ENCODE measurements at places on chromosomes 7 and 10.

- no peak for DNase-seq
Measured at GRCh38 chr10:16195178-16195769, 241.5 kb upstream of the PTER start.

DNA sequence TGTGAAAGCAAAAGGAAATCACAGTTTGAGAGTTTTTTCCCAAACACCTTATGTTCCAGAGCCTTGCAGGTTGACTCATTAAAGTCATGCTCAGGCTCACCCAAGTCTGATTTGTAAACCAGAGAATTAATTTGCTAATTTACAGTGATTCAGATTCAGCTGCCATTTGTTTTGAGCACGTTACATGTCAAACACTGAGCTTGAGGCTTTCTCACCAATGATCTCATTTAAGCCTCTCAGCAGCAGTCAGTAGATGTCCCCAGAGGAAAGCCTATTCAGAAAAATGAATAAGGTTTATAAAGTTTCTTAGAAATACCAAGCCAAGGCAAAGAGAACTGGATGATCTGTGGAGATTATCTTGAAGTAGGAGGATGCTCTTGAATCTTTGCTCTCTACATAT, 420.4 kb downstream of the HTR7 start:
- no peak for DNase-seq

DNA sequence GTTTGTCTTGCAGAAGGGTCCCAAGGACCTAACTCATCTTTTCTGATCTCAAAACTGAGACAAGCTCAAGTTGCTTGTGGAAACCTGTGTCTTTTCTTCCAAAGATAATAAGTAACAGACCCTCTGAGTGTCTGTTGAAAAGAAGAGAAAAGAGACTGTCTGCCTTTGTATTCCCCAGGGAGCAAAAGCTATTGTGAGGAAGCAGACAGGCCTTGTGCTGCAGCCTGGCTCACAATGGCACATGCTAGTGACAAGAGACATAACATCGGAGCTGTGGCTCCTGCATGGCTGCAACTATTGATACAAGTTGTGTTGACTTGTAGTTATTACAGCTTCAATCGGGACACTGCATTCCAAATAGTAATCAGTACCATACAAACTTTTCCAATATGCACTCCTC, 202.9 kb downstream of the DKK1 start:
- DNase-seq: no peak

DNA sequence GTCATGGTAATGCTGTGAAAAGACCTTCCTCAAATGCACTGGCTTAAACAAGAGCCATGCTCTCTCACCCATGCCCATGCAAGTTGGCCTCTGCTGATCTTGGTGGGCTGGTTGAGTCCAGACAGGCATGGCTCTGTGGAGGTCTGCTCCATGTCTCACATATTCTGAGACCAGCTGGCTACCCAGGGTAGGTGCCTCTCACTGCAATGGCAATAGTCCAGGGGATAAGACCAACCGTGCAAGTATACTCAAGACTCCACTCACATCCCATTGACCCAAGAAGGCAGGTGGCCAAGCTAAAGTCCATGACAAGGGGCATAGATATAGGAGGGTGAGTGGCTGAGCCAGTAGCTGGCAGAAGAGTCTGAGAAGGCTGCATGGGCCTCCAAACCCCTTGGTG, 14.2 kb upstream of the EBF3 start:
- no peak for DNase-seq

DNA sequence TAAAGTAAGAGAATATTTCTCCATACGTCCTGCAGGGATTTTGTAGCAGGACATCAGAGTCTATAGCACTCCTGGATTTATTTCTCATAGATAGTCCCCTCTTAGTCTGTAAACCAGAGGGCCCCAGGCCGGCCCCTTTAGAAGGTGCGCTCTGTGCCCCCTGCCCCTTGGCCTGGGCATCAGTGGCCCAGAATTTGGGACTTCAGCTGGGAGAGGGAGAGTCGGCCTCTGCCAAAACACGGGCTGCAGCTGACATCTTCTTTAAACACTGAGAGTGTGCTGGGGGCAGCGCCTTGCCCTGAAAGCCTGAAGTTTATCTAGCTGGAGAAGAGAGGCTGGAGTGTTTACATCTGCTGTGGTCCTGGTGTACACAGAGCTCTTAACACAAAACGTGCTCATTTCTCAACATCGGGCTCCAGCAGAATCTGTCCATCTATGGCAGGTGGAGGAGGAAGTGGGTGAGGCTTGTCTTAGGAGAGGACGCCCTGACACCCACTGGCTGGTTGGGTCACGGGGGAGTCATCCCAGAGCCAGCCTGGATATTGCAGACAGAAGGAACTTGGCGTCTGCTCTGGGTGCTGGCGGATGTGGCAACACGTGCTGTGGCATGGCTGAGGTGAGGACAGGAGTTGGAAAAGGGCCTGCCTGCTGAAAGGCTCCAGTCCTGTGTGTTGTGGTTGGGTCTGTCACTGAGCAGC, 5.0 kb upstream of the TACR2 start:
- DNase-seq: no peak

DNA sequence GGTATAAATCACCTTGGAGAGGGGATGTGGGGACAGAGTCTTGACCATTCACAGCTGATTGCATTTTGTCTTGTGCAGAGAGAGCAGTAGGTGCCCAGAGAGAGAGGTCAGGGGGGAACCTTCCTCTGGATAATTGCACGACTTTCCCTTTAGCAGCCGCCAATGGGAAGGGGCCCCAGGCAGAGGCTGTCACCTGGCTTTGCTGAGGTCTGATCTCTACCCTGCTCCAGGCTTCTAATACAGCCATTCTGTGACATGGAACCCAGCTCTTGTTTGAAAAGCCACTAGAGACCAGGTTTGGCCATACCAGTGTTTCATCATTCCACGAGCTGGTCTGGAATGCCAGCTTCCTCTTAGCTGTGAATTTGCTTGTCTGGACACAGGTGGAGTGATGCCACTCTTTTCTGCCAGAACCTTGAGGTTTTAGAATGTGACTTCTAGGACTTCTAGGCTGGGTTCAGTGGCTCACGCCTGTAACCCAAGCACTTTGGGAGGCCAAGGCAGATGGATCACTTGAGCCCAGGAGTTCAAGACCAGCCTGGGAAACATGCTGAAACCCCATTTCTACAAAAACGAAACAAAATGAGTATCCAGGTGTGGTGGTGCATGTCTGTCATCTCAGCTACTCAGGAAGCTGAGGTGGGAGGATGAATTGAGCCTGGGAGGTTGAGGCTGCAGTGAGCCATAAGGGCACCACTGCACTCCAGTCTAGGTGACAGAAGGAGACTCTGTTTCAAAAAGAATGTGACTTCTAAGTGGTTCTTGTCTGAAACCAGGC, 159.9 kb downstream of the CAMK1D start:
- no peak for DNase-seq

DNA sequence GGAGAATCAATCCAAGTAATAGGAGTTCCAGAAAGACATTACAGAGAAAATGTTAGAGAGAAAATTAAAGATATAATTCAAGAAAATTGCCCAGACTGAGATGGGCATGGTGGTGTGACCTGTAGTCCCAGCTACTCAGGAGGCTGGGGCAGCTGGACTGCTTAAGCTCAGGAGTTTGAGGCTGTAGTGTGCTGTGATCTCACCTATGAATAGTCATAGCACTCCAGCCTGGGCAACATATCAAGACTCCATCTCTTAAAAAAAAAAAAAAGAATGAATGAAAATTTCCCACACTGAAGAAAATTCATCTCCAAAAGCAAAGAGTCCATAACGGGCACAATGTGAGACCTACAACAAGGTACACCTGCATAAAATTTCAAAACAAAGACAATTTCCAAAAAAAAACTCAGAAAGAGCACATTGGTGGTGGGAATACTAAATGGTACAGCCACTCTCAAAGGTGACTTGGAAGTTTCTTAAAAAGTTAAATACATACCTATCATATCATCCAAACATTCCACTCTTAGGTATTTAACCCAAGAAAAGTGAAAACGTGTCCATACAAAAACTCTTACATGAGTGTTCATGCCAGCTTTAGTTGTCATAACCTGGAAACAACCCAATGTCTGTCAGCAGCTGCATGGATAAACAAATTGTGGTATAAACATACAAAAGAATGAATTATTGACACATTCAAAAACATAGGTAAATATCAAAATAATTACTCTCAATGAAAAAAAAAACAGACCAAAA, 6.9 kb upstream of the RGS10 start:
- DNase-seq: no peak

DNA sequence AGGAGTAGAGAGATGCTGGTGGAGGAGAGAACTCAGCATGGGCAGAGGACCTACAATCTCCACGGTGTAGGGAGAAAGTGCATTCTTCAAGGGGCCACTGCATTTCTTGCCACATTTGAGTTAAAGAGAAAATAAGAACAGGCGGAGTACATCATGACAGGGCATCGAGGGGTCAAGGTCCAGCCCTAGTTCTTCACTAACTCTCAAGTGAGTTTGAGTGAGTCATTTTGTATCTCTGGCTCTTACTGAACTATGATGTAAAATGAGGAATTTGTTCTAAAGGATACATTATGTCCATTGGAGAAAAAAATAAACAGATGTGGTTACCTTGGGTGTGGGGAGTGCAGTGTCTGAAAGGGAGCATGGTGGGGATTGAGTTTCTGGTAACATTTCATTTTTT, 182.9 kb downstream of the XPNPEP1 start:
- no peak for DNase-seq

DNA sequence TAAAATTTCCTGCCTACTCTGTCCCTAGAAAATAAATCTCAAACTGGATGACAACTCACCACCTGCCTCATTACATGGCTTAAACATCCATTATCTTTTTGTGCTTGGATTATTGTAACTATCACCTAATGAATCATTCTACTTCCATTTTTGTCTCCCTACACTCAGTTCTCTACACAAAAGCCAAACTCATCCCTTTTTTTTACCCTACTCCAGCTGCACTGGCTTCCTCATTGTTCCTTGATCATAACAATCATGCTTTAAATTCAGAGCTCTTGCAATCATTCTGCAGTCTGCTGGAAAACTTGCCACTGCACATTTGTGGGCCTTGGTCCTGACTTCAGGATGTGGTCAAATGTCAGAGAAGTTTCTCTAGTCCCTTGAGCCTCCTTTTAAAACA, 280.0 kb downstream of the DGKB start:
- DNase-seq: no peak

DNA sequence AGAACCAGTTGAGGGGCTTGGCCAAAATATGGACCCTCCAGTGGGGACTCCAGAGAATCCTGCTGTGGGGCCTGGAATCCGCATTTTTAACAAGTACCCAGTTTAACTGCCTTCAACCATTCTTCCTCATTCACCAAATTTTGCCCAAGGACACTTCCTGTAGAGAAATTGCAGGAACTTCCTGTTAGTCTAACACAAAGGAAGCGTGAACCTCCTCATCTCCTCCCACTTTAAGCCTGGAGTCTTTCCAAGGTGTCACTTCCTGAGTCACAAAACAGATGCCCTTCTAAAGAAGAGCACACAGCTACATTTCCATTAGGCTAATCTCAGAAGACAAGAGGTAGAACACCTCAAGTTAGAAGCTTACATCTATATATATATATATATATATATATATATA, 188.4 kb downstream of the PPP1R17 start:
- no peak for DNase-seq

GRCh38 chr10:114694062-114694461, 36.0 kb upstream of the ABLIM1 start:
- DNase-seq: peak; percentile 21

DNA sequence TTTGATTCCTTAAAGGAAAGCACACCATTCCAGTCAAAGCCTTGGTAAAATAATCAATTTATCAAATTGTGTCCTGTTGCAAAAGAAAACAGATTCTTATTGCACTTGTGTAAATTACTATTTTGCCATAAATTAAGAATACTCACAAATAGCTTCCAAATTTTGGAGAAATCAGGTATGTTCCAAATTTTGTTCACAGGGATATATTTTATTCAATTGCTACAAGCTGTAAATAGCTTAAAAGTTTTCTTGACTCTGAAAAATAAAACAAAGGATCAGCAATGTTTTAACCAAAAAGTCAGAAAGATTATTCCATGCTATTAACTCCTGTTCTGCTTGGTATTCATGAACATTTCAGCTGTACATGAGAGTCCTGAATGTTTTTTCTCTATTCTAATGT, 47.4 kb upstream of the CHST3 start:
- no peak for DNase-seq

All from CD4-positive, alpha-beta T cell treated with Interleukin-2 at 100 ng/mL for 4 hours (primary cell).